ENCODE measurements at places on chromosomes 5 and 9.

DNA sequence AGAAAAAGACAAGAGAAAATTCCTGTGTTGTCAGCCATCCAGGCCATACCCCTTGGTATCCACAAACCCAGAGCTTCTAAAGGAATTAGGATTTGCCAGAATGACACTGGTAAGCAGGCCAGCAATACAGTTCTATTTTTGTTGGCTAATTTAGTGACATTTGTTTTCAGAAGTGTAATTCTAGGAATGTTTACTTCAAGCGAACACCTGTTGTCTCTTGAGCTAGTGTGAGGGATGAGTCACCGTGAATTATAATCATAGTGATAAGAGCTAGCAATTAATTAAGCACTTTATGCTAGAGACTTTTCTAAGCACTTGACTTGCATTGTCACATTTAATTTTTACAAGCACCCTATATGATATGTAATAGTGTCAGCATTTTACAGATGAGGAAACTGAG, 99.2 kb downstream of the PRKACG start:
- DNase-seq, result no peak

- no peak for DNase-seq
These were observed 69.6 kb downstream of the ADAMTS16 start for GRCh38 chr5:5209510-5210286.

- no peak for DNase-seq
These were observed 105.3 kb downstream of the UBE2R2 start for GRCh38 chr9:33921967-33922895.

DNA sequence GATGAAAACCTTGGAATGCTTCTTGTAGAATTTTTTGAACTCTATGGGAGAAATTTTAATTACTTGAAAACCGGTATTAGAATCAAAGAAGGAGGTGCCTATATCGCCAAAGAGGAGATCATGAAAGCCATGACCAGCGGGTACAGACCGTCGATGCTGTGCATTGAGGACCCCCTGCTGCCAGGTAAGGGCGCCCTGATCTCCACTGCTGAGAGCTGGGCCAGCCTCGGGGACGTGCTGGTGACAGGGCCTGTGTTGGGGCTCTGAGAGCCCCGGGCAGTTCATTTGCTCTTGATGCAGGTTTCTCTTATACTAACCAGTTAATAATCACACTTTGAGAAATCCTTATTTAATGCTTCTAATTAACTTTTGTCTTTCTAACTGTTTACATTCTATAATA, 33.0 kb downstream of the TENT4A start:
- no peak for DNase-seq

DNA sequence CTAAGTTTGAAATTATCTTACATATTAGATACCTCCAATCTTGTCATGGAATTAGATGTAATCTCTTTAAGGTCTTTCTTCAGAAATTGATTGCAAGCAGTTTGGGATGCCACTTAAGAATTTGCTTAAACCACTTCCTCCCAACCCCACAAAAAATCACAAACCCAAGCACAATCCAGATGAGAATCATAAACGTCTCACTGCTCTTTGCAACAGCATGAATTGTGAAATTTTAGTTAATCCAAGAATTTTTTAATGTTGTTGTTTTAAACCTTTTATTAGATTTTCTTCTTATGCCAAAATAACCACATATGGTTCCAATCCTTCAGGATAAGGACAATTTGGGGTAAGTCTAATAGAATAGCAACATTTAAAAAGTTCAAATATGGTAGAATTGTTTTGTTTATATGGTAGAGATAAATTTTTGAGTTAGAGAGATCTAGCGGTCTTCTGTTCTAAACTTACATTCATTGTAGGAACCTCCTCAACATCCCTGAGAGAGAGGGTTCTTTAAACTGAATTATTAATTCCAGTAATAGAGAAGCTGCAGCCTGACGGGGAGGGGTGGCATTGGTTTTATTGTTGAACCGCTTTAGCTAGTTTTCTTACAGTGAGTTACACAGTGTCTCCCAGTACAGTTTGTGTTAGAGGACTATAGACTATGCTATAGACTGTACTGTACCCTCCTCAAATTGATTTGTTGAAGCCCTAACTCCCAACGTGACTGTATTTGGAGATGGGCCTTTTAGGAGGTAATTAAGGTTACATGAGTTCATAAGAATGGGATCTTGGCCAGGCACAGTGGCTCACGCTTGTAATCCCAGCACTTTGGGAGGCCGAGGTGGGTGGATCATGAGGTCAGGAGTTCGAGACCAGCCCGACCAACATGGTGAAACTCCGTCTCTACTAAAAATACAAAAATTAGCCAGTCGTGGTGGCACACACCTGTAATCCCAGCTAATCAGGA, 24.8 kb upstream of the IL6ST start:
- DNase-seq, result no peak

- no peak for DNase-seq
These were observed 6.9 kb upstream of the IGFBPL1 start for GRCh38 chr9:38431116-38431515.

- no peak for DNase-seq
These were observed 176.6 kb downstream of the GABBR2 start for GRCh38 chr9:98532147-98532546.

DNA sequence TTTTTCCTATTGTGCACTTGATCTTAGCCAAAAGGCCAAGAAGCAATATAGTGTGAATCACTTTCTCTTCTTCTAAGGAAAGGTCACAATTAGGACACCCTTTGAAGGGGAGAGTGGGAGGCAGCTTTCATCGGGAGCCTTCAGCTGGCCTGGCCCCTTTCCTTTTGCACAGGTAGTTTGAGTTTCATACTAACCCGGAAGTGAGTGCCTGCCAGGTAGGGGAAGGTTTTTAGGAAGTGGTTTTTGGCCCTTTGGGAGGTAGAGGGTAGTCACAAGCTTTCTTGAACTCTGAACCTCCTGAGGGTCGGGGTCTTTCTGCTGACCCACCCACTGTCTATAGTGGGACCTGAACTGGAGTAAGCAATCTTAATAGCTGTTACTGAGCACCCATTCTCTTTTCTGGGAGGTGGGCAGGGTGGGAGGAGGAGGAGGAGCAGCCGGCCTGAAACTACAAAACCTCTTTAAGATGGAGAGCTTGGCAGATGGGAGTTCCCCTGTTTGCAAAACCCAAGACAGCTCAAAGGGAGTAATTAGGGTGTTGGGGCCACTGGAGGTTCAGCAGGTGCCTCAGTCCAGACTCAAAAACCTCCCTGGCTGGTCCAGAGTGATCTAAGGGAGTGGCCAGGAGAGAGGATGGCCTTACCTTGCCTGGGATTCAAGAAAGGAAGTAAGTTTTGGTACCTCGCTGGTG, 6.0 kb downstream of the LARP1 start:
- DNase-seq, result no peak

DNA sequence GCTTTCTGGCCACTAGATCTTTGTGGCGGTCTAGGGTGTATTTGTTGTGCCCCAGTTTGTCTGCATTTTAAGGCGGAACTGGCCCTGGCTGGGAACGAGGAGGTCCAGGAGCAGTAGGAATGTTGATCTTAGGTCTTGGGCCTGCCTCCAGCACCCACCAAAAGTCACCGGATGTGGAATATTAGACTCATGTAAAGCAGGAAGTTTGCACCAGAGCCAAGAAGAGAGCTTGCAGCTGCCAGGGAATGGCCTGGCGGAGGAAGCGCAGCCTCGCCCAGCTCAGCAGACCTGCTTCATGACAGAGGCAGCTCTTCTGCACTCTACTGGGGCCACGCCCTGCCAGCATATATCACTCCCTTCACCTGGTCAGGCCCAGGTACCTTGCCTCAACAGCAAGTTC, 3.3 kb downstream of the GPX3 start:
- DNase-seq, result peak; percentile 72

DNA sequence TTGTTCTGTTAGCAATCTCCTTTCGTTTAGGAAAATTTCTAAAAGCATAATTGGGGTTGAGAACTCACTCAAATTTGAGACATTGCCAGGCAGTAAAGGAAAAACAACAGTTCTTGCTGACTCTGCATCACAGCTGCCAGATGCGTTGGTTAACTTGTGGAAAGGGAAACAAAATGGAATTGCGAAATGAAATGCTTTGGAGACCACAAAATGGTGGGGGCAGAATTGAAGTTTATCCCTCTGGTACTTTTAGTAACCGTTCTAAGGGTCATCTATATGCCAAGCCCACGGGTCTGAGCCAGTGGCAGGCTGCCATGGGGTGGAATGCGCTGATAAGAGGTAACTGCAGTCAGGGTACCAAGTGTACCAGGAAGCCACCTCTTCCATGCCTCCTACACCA, 28.6 kb upstream of the SELENOP start:
- peak; percentile 92 for DNase-seq

DNA sequence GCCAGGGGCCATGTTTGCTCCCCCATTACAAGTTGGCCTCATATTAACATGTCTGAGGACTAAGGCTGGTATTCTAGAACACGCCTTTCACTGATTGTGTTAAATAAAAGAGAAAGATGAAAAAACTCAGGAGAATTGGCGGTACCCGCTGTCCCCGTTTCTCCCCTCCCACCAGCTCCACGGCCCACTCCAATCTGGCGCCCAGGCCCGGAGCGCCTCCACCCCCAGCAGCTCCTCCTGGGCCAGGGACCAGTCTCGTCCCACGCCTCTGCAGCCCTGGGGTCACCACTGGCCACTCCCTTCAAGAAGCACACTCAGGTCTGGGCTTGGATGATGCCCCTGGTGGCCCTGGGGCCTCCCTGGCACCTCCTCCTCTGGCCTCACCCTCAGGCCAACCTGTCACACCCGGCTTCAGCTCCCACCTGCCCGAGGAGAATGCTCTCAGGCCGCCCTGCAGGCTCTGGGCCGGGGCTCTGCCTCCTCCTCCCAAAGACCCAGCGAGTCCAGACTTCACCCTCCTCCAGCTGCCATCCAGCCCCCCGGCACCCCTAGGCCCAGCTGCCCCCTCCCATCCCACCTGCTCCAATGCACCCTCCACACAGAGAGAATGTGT, 133.0 kb upstream of the PPP1R26 start:
- no peak for DNase-seq

DNA sequence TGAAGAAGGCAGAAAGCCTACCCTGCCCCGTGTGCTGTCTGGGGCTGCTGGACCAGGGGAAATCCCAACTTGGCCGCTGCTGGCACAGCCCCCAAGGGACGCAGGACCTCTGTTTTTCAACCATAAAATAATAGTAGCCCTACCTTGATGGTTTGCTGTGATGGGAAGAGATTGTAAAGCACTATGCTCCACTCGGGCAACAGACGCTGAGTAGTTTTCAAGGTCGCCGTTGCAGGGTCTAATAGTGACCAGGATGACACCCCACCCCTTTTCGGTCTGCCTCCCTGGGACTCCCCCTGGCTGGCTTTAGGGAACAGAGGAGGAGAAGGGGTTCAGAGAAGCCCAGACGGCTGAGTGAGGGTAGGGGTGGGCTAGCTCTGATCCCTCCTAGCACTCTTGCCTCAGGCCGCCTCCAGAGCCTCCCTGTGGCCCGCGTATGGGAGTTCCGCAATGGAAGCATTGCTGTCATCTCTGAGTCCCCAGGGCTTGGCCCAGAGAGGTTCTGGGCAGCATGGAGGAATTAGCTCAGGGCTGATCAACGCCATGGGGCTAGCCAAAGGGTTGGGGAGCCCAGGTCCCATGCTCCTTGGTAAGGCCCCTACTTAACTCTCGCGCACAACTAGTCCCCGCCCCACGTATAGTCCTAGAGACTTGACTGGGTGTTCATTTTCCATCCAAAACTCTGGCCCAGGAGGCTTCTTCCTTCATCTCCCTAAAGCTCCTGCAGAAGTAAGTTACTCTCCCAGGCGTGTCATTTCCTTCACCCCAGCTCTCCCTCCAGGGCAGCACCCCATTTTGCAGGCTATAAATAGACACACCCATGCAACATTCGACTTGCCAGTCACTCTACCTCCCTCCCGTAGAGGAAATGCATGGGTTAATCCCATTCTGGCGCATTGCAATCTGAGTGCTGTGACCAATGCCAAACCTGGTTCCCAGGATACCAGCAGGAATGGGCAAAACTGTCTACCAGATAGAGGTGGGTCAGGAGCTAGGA, 1.1 kb upstream of the IRF1 start:
- no peak for DNase-seq

DNA sequence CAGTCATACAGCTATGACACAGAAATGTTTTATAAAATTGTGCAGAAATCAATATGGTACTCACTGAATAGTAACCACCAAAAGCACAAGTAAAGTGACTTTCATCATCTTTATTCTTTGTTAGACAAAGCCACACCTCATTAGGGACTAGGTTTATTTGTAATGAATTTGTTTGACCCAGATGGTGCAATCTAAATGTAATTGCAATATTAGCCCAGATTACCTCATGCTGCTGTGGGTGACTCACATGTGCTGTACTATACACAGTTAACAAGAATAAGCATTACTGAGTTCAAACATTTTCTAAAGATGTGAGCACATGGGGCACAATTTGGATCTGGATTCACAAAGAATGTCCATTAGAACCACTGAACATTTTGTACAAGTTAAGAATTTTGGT, 759.3 kb upstream of the TYRP1 start:
- no peak for DNase-seq

DNA sequence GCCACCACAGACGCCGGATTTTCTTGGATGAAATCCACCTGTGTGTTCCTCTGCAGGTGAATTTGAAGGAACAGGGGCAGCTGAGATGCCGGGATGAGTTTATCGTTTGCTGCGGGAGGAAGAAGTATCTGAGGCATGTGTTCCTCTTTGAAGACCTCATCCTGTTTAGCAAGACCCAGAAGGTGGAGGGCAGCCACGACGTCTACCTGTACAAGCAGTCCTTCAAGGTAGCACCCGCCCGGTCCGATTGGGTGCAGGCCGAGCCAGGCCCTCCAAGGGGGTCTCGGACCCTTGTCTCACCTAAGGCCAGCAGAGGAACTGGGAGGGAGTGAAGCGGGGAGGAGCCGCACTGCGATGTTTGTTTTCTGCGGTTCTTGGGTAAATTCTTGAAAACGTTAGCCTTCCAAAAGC, 18.4 kb upstream of the LRRC14B start:
- DNase-seq, result peak; percentile 22

- no peak for DNase-seq
These were observed 87.3 kb downstream of the INSYN2B start for GRCh38 chr5:169893010-169893409.
